ENCODE measurements at places on chromosomes 12 and 14.

DNA sequence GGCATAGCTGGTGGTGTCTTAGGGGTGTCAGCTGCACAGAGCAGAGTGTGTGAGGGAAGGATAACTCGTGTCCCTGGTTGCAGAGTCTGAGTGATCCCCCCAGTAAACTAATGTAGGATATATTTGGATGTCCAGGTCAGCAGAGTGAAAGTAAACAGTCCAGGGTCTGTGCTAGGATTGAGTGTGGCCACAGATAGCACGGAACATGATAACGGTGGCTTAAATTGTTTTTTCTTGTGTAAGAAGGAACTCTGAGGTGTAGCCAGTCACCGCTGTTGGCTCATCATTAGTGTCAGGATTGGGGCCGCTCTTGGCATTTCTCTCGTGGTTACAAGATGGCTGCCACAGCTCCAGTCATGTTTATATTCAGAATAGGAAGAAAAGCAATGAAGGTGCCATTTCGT, 97.3 kb downstream of the DERA start:
- DNase-seq: no peak

GRCh38 chr12:41286426-41286825, 98.3 kb downstream of the PDZRN4 start:
- DNase-seq: no peak

DNA sequence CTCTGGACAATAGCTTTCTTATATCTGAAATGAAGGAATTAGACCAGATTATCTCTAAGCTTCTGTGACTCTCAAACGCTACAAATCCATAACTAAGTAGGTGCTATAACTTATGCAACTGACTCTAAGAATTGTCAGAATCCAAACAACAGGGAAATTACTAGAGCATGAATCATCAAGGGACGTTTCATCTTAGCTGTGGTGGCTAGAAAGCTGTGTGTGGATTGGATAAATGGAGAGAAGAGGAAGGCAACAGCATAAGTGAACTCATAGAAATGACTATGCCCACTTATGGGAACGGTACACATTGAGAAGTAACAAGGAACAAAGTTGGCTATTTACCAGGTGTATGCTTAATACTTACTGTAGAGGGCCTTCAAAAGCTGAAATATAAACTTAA, 96.0 kb upstream of the NEDD1 start:
- DNase-seq: peak; percentile 57

DNA sequence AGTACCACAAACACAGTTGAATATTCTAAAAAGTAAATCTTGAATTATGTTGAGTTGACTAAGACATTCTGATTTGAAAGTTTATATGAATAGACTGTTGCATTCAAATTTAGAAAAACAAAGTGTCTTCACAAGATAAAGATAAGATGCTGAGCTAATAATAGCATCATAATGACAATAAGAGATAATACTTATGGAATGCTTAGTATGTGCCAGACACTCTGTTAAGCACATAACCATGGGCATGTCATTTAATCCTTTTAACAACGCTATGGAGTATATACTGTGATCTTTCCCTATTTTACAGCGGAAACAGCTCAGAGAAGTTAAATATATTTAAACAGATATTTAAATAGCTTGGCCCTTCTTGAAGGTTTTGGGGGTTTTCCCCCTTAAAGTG, 163.4 kb downstream of the SRGAP1 start:
- DNase-seq: no peak
